AG08395 (cell line): ENCODE measurements at places on chromosomes 12 and 14.

DNA sequence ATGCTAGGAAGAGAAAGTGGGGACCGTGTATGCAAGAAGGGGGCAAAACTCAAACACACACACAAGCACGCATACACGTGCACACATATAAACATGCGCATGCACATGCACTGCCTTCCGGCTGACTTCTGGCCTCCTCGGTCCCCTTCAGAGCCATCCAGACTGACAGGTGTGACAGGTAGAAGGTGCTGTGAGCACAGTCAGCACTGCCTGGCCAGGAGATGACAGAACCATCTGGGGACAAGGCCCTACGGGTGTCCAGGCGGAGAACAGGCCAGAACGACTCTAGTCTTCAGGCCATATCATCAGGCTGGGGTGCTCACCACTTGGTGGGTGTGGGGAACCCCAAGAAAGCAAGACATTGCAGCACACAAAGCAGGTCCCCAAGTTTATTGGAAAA, 7.3 kb downstream of the KRT83 start:
- no peak for DNase-seq

DNA sequence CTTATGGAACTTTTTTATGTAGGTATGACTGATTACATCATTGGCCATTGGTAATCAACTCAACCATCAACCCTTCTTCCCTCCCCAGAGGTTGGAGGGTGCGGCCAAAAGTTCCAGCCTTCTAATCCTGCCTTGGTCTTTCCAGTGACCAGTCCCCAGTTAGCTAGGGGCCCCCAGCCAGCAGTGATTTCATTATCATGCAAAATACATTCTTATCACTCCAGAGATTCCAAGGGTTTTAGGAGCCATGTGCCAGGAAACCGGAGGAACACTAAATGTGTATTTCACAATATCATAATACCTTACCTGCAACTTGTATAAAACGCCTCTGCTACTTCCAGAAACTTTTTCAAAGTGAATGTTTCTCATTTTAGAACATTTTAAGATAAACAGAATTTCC, 181.5 kb upstream of the PELI2 start:
- no peak for DNase-seq

- no peak for DNase-seq
Measured at GRCh38 chr12:122533856-122534255, 6.8 kb downstream of the KNTC1 start.

GRCh38 chr12:114993165-114993564, 309.2 kb upstream of the TBX3 start:
- DNase-seq: no peak

DNA sequence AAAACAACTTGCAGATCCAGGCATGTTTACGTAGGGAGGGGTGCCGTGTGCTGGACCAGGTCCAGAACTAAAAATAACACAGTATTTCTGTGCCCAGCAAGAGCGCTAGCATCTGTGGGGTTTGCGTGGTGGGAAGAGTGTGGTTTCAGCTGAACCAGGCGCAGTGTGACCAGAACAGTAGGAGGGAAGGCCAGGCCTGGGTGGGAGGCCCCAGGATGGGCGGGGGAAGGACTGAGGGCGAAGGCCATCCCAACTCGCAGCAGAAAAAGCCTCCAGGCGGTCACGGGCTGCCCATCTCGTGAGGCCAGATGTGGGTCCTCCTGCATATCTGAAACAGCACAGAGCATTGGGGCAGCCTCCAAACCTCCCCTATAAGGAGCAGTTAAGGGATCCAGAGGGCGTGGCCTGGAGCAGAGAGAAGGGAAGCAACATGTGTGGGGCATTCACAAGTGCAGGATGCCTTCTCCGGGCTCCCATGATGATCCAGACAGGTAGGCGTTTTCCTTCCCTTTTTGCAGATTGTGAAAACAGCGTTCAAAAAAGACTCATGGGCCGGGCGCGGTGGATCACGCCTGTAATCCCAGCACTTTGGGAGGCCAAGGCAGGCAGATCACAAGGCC, 17.8 kb upstream of the CD9 start:
- peak; percentile 80 for DNase-seq

DNA sequence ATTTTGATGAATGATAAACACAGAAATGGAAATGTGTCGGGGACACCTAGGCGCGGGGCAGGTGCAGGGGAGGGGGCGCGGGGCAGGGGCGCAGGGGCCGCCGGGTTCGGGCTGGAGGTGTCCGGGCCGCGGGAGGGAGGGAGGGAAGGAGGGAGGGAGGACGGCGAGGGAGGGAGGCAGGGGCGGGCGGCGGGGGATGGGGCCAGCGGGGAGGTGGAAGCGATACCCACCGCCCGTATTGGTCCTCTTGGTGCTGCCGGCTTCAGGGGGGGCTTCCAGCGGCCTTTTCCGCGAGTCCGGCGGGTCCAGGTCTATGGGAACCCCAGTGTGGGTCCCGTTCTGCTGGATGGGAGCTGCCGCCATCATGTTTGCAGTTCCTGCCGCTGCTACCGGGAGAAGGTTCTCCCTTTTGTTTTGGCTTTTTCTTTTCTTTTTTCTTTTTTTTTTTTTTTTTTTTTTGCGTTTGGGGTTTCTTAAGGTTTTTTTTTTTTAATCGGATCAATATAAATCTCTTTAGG, 703 bp downstream of the NOVA1 start:
- DNase-seq: peak; percentile 11

DNA sequence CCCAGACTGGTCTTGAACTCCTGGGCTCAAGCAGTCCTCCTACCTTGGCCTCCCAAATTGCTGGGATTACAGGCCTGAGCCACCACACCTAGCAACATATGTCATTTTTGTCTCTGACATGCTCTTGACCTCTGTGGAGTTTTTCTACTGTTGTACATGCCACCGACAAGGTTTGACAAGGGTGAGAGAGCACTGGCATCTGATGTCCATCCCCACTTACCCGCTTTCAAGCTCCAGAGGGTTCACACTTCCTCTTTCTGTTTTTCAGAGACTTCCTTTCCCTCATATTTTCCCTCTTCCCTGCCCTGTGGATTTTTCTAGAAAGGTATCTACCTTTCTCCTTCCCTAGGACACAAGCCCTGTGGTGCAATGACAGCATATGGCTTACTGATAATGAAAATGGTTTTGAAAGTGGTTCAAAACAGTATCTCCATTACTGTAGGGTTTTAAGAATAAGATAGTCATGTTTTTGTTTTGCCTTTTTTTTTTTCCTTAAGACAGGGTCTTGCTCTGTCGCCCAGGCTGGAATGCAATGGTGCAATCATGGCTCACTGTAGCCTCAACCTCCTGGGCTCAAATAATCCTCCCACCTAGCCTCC, 27.7 kb upstream of the PLEKHG3 start:
- no peak for DNase-seq

GRCh38 chr12:22044391-22044790, 1.6 kb upstream of the CMAS start:
- DNase-seq: no peak

DNA sequence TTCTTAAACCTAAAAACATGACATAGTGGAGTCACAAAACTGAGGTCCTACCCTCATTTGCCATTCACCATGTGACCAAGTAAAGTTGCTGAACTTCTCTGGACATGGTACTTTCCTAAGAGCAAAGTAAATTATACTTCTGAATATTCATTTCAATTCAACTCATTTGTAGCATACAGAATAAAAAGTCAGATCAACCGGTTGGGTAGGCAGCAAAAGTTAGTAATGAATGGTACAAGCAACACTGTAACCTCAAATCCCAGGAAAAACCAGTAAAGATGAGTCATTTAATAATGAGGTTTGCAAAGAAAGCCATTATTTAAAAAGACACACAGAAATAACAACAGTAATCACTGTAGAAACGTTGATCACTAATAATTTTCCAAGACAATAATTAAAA, 8.7 kb downstream of the POLE2 start:
- DNase-seq: peak; percentile 31

DNA sequence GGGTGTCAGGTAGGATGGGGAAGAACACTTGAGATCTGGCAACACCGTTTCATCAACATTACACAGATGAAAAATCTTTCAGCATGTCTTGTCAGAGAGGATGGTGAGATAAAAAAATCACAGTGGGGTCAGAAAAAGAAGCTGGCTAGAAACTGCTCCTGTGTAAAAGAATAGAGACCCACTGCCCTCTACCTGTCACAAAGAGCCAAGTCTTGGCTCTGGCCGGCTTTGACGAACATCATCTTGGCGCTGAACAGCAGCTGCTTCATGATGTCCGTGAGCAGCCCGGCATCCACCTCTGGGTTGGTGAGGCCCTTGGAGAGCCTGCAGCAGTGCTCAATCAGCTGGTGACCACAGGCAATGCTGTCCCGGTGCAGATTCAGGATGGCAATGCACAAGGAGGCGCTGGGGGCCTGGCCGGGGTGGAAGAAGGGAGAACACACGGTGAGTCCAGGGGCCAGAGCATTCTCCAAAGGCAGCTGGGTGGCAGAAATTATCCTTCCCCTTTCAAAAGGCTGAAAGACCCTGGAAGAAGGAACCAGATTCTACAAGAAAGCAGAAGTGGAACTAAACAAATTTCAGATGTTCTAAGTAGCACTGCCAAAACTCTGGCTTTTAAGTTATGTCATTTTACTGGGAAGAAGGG, 50.2 kb downstream of the ZFYVE26 start:
- DNase-seq: no peak

DNA sequence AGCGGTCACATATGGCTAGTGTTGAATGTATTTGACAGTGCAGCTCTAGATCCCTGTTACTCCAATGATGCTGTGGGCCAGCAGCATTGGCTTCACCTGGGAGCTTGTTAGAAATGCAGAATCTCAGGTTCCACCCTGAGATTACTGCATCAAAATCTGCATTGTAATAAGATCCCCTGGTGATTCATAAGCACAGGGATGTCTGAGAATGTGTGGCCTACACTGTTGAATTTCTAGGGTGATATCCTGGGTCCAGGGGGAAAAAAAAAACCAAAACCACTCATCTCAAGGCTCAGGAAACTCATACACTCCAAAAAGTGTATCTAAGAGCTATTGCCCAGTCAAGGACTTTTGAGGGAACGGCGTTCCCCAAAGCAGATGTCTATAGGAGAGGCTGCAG, 196.8 kb downstream of the PPM1H start:
- no peak for DNase-seq

- DNase-seq: no peak
Measured at GRCh38 chr14:92655419-92656201, 92.8 kb downstream of the LGMN start.

GRCh38 chr14:95045106-95045701, 112.1 kb downstream of the DICER1 start:
- no peak for DNase-seq

DNA sequence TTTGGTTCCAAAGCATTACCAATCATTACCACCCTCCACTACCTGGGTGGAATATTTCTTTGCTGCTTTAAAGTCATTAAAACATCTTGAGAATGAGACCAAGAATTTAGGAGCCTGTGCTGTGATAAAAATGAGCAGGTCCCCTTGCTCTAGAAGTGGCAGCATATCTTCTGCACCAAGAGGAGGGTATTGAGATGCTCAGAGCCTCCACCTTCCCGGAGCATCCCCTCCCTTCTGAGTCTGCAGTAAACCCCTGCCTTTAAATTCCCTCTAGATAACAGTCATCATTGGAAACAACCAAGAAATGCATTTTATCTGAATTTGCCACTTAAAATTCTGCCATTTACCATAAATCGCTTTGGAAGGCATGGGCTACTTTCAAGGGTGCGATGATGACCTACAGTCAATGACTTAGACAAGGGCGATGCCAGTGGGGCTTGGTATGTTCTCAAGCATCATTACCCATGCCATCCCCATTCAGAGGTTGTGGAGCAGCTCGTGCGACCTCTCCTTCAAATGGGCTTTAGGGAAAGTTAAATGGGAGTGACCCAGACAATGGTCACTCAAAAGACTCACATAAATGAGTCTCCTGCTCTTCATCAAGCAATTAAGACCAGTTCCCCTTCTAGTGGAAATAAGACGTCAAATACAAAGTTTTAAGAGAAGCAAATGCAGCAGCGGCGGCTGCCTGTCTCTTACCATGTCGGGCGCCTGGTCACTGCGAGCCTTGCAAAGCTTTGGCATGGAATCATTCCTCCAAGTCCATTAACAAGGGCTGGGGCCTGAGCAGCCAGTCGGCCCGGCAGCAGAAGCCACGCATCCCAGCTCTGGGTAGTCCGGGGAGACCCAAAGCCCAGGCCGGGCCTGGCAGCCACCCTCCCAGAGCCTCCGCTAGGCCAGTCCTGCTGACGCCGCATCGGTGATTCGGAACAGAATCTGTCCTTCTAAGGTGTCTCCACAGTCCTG, 334.5 kb downstream of the TMEM121 start:
- DNase-seq: no peak

- no peak for DNase-seq
Measured at GRCh38 chr14:33061667-33062325, 123.1 kb downstream of the NPAS3 start.

DNA sequence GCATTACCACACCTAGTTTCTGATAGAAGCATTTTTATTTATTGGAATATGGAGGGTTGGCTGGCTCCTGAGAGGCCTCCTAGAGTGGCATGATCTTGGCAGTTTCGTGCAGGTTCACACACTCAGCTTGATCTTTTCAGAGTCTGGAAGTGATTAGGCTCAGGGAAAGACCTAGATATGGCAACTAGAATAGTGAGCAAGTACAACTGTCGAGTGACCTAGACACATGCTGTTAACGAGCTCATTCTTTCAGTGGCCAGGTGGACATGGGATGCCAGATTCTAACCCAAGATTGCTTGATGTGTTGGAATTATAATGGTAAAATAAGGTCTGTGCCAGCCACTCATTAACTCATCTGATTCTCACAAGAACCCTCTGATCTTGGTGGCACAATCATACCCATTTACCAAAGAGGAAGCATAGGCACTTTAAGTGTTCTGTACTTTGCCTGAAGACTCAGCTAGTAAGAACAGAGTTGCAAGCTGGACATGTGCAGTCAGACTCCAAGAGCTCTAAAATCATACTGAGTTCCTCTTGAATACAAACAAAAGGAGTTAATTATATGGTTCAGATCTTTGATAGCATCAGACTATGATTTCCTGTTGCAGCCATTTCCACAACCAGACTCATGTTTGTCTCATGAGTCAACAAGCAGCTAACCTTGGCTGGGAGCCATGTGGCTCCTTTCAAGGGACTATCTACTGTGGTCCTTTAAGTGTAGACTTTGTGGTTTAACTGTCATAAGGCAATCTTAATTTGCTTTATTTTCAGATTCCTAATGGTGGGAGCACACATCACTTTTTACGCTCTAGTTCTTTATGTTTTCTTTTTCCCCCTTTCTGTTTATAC, 144.2 kb downstream of the PLEKHA5 start:
- peak; percentile 91 for DNase-seq

GRCh38 chr14:71752111-71752738, 180.0 kb upstream of the RGS6 start:
- DNase-seq: no peak

DNA sequence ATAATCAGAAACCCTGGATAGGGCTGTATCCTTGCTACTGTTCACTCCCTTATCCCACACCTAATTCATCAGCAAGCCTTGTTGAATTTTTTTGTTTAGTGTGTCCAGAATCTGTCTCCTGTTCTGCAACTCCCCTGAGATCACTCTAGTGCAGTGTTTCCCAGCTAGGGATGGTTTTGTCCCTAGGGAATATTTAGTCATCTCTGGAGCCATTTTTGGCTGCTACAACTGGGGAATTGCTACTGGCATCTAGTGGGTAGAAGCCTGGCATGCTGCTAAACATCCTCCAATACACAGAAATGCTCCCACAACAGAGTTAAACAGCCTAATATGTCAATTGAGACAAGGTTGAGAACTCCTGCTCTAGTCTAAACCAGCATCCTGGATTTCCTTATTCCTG, 248.0 kb downstream of the NPAS3 start:
- DNase-seq: peak; percentile 3
